Stomach (tissue), 19 donors: ENCODE measurements at places on chromosomes 11 and 22. TPM values are rescaled to one million over a fixed set of nuclear protein-coding genes. Genes with fewer than 3 reads are reported as not detected.

MS4A8 gene
- total RNA-seq, result not detected

B3GAT1 gene
- 25.8 TPM for total RNA-seq

FAR1 gene
- total RNA-seq, result 374 TPM

ST14 gene
- total RNA-seq, result 104 TPM

- DNase-seq, result no peak
Measured at GRCh38 chr11:134349109-134349801, 17.5 kb downstream of the GLB1L2 start.

- peak; percentile 44 for DNase-seq
Measured at GRCh38 chr11:84247926-84248325, 961.8 kb upstream of the CCDC90B start.
